Islet precursor cell (in vitro differentiated cells): ENCODE measurements at places on chromosomes 16 and 17.
A peak's percentile ranks its signal among the peaks of the same experiment; 100 is the strongest.

DNA sequence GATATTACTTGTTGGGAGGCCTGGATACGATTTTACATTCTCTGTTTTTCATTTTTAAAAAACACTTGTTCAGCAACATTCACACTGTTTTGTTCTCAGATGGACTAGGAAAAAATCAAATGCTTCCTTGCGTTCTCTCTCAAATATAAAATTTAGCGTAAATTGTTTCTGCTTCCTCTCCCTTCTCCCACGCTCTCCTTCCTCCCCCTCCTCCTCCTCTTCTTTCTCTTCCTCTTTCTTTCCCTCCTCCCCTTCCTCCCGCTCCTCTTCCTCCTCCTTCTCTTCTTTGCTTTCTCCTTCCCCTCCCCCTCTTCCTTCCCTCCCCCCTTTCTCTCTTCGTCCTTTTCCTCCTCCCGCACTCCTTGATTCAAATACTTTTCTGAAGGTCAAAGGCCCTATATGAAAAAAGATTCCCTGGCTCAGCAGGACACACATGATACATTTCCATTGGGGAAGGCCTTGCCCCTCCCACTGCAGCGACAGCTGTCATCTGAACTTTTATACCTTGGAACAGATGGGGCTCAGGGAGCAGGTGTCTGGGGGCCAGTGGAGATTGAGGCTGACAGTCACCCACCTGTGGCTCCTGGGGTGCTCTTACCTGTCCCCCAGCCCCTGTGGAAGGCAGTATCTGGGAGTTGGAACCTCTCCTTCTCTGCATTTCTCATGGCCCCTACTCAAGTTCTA, 99.4 kb upstream of the SDK2 start:
- no peak for DNase-seq

DNA sequence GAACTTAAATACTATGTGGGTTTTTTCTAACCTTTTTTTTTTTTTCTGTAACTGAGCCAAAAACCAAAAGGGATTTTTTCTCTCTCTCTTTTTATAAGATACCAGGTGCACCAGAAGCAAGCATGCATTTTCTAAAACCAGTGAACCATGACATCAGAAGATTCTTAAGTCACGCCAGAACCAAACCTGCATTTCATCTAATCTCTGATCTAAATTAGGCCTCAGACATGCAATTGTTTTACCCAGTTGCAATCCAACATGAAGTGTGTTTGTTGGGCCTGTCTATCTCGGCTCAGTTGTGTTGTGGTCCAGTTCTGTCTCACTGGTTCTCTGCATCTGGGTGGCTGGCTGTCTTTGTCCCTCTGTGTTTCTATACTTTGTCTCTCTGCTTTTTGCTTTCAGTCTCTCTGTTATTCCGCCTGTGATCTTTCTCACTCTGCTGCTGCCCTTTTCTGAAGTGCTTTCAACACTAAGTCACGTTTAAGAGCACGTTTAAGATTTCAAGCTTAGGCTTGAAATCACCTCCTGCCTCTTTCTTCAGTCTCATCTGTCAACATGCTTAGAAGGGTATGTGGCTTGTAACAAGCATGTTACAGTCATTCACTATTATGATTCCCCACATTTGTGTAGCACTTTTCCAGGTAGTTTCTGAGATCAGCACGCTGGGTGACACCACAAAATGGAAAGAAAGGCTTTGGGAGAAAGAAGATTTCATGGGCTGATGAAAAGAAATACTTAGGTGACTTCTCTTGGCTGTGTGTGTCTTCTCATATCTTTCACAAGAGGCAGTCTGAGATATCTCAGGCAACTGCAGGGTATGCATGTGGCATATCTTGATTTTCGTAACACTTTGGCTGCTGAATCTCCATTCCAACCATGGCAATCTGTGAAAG, 488.9 kb downstream of the SHISA9 start:
- DNase-seq: no peak

DNA sequence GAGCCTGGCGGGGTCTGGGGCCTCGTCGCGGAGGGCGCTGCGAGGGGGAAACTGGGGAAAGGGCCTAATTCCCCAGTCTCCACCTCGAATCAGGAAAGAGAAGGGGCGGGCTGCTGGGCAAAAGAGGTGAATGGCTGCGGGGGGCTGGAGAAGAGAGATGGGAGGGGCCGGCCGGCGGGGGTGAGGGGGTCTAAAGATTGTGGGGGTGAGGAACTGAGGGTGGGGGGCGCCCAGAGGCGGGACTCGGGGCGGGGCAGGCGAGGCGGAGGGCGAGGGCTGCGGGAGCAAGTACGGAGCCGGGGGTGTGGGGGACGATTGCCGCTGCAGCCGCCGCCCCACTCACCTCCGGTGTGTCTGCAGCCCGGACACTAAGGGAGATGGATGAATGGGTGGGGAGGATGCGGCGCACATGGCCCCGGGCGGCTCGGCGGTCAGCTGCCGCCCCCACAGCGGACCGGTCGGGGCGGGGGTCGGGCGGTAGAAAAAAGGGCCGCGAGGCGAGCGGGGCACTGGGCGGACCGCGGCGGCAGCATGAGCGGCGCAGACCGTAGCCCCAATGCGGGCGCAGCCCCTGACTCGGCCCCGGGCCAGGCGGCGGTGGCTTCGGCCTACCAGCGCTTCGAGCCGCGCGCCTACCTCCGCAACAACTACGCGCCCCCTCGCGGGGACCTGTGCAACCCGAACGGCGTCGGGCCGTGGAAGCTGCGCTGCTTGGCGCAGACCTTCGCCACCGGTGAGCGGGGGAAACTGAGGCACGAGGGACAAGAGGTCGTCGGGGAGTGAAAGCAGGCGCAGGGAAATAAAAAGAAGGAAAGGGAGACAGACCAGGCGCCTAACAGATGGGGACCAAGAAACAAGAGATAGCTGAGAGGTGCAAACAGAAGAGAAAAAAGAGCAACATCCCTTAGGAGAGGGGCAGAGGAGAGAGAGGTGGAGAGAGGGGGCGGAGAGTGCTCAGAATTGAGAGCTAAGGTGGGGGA, at the start of gene PNMT:
Gene PNMT, plus strand, starts transcription at position 509 of the 980 bp plus-strand sequence. Its CDS starts 23 bp downstream, at position 532.
- DNase-seq: peak; percentile 91

GRCh38 chr16:30767767-30768465, 5.8 kb downstream of the RNF40 start:
- DNase-seq: no peak

GRCh38 chr16:27470567-27471431, 68.8 kb downstream of the IL21R start:
- peak; percentile 88 for DNase-seq

GRCh38 chr17:39194985-39195524, 2.4 kb downstream of the CACNB1 start:
- DNase-seq: no peak

DNA sequence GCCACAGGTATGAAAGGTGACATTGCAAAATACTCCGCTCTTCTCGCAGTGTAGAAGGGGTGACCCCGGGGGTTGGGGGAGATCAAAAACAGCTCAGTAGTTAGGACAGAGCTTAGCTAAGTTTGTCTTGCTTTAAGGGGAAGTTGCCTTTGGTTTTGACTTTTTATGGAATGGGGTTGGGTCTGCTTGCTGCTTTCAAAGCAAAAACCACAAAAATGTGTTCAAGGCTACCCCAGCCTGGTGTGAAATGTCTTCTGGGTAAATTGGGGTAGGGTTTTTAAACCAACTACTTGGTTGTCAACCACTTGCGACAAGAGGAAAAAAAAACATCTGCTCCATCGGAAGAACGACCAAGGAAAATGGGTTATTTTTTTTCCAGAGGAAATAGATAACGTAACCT, 6.2 kb downstream of the FUS start:
- no peak for DNase-seq

GRCh38 chr16:76511203-76511602, 234.0 kb downstream of the CNTNAP4 start:
- DNase-seq: no peak

GRCh38 chr16:75250809-75251279, 580 bp downstream of the BCAR1 start:
- DNase-seq: no peak

DNA sequence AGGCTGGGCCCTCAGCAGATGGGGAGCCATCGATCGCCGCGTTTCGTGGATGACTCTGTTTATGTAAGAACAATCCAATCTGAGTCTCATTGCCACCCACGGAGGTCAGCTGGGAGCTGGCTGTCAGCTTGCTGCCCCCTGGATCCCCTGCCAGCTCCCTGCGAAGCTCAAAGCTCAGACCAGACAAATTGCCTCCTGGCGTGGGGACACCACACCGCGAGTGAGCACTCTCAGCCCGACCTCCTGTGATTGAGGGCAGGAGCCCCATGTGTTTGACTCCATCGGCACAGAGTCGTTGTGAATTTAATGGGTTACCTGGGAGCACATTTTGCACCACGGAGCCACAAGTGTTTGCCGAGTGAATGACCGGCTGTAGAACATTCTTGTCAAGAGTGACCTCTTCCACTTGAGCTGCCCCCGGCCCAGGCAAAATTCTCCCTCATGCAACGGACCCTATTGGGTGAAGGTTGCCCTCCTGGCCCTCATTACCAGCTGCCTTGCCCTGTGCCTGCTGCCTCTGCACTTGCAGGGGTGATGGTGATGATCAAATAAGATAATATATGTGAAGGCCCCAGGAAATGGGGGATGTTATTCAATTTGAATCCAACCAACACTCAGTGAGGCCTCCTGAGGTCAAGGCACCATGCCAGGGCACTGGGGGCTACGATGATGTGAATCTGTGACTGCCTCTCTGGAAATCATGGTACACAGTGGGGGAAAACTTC, 7.6 kb upstream of the GFAP start:
- no peak for DNase-seq

DNA sequence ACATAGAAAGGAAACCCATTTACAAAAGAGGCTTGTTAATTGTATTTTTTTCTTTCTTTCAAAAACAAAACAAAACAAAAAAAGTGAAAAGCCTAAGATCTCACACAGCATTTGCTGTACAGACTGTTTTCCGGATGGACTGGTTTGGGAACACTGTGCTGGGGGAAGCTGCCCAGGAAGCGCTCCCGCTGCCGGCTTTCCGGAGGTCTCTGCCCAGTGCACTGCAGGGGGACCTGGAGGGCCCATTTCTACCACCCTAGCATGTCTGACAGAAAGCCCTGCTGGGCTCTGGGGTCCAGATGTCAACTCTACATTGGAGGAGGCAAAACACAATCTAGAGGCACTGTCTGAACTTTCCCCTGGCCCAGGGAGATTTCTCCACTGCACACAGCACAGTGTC, 26.3 kb upstream of the CLEC18B start:
- DNase-seq: no peak

DNA sequence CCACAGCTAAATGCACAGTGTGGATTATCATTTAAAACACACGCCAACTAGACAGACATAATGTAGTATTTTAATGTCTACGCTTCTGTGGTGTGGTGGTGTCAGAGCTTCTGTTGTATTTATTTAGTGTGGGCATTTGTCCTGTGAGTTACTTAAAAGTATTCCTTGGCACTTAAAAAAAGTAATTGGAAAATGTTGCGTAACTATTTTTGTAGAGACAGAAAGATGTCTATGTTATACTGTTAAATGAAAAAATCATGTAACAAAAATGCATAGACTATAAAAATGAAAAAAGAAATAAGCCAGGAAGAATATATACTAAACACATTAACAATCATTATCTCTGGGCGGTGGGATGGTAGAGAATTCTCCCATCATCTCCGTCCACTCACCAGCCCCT, 39.2 kb downstream of the CYTH1 start:
- no peak for DNase-seq

DNA sequence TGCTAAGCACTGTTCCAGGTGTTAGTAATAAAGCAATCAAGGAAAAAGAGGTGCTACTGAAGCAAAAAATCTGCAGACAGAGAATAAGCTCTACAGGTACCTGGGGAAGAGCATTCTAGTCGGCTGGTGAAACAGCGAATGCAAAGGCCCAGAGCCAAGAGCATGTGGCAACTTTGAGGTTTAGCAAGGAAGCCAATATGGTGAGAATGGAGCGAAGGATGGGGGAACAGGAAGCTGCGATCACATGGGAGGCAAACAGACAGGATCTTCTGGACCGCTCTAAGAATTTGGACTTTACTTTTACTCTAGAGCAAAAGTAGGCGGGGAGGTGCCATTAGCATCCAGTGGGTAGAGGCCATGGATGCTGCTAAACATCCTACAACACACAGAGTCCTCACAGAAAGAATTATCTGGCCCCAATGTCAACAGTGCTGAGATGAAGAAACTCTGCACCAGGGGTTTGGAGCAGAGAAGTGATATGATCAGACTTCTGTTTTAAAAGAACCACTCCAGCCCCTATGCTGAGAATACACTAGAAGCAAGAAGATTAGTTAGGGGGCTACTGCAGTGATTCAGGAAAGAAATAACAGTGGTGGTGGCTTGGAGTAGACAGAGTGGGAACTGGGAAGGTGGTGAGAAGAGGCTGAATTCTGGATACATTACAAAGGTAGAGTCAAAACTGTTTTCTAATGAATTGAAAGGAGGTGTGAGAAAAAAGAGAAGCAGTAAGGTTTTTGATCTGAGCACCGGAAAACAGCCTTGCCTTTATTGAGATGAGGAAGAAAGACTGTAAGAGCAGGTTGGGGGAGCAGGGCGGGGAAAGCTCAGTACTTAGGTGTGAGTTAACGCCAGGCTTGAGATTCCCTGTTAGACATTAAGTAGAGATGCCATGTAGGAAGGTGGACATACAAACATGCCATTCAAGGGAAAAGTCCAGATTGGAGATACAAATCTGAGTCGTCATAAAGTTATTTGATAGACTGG, 11.0 kb downstream of the EFTUD2 start:
- DNase-seq: no peak

DNA sequence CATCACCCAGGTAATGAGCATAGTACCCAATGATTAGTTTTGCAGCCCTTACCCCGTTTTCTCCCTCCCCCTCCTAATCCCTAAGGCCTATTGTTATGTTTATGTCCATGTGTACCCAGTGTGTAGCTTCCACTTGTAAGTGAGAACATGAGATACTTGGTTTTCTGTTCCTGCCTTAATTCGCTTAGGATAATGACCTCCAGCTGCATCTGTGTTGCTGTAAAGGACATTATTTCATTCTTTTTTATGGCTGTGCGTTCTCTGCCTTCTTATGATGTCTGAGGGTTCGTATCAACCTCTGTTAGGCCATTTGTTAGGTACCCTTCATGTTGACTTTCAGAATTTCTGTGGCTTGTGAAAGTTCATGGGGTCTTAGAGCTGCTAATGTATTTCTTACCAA, 31.0 kb downstream of the CTCF start:
- no peak for DNase-seq

GRCh38 chr17:18235743-18236256, 10.4 kb downstream of the LLGL1 start:
- DNase-seq: no peak

- no peak for DNase-seq
Observed at GRCh38 chr17:80833952-80834892, 157.4 kb upstream of the CHMP6 start.

GRCh38 chr16:66751053-66751302, 431 bp downstream of the DYNC1LI2 start:
- DNase-seq: peak; percentile 68

DNA sequence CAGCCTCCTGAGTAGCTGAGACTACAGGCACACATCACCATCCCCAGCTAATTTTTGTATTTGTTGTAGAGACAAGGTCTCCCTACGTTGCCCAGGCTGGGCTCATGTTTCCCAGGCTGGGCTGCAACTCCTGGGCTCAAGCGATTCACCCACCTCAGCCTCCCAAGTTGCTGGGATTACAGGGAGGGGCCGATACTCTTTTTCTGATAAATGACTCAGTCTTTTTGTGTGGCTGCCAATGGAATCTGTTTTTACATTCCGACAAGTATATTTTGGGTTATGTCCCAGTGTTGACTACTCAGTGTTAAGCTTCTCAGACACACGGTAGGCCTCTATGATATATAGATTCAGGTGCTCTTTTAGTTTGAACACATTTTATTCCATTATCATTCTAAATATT, 58.1 kb downstream of the SLFN11 start:
- no peak for DNase-seq
